NCI-H524 (cell line): ENCODE measurements at places on chromosomes 6 and 20.

DNA sequence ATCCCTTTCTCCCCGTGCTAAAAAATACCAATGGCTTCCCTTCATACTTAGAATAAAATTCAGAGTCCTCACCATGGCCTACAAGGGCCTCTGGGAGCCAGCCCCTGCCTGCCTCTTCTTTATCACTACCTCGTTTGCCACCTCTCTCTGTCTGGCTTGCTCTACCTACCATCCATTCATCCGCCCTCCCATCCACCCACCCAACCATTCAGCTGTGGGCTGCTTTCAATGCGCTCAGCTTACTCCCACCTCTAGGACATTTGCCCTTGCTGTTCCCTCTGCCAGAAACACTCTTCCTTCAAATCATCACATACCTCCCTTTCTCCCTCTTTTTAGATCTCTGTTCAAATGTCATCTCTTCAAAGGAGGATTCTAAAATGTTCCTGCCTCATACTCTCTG lies 44.4 kb downstream of the PACSIN1 start:
- DNase-seq = no peak

DNA sequence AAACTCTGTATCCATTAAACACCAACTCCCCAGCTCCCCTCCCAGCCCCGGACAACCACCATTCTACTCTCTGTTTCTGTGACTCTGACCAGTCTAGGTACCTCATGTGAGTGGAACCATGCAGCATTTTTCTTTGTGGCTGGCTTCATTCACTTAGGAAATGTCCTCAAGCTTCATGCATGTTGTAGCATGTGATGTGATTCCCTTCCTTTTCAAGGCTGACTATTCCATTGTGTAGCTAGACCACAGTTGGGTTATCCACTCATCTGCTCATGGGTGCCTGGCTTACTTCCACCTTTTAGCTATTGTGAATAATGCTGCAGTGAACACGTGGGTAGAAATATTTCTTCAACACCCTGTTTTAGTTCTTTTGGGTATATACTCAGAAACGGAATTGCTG lies 8.8 kb upstream of the BPHL start:
- DNase-seq = no peak

- no peak for DNase-seq
These were observed 87.8 kb downstream of the CDH26 start for GRCh38 chr20:60046011-60046413.

GRCh38 chr6:151325075-151326050 lies 66.0 kb downstream of the ZBTB2 start:
- DNase-seq = peak; percentile 80

DNA sequence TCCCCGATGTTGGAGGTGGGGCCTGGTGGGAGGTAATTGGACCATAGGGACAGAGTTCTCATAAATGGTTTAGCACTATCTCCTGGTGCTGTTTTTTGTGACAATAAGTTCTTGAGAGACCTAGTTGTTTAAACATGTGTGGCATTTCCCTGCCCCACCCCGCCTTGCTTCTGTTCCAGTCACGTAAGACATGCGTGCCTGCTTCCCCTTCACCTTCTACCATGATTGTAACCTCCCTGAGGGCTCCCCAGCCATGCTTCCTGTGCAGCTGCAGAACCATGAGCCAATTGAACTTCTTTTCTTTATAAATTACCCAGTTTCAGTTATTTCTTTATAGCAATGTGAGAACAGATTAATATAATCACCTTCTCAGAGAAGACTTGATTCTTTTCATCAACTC lies 2.5 kb upstream of the RNF144B start:
- no peak for DNase-seq

GRCh38 chr20:35001596-35002362 lies 46.1 kb downstream of the MYH7B start:
- peak; percentile 14 for DNase-seq

DNA sequence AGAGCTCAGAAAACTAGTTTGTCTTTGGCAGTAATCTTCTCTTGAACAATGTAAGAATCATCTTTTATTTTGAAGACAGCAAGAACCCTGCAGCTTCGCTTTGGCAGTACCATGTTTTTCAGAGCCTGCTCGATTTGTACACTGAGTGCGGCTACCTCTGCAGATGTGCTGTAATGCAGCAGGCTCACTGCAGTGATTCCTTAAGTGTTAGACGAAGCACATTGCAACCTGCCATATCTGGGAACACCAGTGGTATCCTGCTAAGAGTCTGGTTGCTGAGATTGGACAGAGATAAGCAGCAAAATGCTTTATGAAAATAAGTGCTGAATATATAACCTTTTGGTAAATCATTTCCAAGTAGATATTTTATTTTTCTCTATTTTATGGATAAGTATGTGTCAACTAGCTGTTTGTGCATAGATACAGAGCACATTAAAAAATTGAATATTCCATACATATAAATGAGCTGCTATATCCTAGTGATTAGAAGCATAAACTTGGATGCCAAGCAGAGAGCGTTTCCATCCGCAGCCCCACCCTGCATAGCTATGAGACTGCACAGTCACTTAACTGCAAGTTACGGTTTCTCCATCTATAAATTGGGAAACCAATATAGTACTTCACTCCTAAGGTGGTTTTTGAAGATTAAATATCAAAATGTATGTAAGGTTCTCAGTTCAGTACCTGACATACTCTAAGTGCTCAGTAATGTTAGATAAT lies 328.3 kb downstream of the FARS2 start:
- no peak for DNase-seq

DNA sequence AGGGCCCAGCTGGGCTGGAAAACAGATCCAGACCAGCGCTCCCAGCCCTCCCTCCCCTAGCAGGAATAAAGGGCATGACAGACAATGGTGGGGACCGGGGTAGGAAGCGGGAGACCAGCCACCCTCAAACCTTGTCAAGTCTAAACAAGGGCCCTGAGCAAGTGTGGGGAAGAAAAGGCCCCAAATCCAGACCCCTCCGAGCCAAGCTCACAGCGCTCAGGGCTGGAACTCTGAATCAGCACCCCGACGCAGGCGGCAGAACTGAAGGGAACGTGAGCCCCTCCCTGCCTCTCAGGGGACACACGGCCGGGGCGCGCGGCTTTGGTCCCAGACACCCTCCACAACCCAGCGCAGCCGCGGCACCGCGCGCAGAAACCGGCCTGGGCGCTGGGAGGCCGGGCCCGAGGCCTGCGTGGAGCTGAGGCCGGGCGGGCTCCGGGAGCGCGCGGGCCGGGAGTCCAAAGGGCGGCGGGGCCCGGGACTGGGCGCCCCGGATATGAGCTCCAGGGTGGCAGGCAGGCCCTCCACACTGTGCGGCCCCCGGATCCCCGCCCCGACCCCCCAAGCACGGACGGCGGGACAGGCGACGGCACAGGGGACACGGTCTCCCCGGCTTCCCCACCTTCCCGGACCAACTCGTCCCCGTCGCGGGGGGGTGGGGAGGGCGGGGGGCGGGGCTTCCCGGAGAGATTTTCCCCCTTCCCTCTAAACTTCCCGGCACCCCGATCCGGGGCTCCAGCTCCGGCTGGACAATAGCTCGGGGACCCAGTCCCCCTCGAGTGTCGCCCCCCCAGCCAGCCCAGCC lies 641 bp downstream of the TEAD3 start:
- no peak for DNase-seq

GRCh38 chr6:118387921-118388701 lies 160.0 kb upstream of the PLN start:
- DNase-seq = no peak
